ENCODE measurements at places on chromosomes 3 and 15. TPM values are rescaled to one million over a fixed set of nuclear protein-coding genes. Genes with fewer than 3 reads are reported as not detected.

DNA sequence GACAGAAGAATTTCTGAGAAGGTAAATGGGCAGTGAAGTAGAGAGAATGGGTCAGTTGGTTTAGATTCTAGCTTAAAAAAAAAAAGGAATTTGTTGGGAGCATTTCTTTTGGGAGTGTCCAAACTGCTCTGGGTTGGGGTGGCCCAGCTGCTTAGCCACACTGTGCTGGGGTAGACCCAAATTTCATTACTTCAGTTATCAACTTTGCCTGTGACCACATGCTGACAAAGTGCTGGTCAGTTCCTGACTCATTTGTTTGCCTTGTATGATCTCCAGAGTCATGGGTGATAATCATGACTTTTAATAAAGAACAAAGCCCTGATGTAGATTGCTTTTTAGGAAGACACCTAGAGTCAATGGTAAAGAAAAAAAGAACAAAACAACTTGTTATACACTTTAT, 121.5 kb upstream of the FGF7 start:
- H3K36me3 ChIP-seq = peaks cover 16% of the 10 kb centered on the region
- H3K27me3 ChIP-seq = no peaks in the 10 kb centered on the region

DNA sequence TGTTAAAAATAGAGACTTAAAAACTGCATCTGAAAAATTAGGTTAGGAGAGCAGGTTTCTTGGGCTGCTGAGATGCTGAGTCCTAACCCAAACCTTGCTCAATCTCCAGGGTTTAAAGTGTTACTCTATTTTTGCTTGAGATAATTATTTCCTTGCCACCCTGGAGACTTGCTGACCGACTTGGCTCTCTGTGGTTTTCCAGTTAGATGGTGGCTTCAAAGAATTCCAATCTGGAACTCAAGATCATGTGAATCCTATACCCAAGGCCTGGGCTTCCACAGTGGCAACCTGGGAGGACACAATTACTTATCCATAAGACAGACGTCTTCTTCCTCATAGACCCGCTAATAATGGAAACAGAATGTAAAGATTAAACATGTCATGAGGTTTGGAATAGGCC, 47.7 kb downstream of the SUMF1 start:
- no peaks in the 10 kb centered on the region for H3K27me3 ChIP-seq
- no peak overlapping the region for H3K4me3 ChIP-seq
- peaks cover 63% of the 10 kb centered on the region for H3K4me1 ChIP-seq
- DNase-seq = no peak

DNA sequence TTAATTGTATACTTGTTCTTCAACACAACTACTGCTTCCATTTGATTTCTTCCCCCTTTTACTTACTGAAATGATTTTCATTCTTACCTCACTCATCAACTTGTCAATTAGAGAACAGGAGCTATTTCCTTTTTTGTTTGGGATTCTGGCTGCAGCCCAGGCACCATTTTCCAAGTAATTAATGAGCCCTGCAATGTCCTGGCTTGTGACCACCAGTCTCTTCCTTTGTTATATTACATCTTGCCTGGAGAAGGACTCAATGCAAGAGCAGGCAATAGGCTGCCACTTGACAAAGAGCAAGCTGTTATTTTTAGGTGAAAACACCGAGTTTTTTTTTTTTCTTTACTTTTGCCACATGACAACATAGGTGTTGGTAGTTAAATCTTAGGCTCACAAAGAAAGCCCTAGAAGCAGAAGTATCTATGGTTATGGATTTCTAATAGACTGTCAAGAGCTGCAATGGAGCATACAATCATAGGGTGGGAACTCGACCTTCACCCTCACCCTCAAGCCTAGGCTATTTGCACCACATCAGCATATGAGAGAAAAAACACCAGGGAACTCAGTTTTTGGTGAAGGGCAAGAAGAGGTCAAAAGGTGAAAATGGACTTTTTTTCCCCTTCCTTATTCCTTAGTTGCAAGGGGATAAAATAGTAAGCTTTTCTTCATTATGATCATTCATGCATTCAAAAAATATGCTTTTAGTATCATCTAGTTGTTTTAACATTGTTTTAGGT, 114.9 kb downstream of the TNIK start:
- H3K27ac ChIP-seq = no peak overlapping the region
- DNase-seq = no peak
- peaks cover 35% of the 10 kb centered on the region for H3K36me3 ChIP-seq
- no peak overlapping the region for H3K4me3 ChIP-seq
- H3K4me1 ChIP-seq = peaks cover 64% of the 10 kb centered on the region

DNA sequence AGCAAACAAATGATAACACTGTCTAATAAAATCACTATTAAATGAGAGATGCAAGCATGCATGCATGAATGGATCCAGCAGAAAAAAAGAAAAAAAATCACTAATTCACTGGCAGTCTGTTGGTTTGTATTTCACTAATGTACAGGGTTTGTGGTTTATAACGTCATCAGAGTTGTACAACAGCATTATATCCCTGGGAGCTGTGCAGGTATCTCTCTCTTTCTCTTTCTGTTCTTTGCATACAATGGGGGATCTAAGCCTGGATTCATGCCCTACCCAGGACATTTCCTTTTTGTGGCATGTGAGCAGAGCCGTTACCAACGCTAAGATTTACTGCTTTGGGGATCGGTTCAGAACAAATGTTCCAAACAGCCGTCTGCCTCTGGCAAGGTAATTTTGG, 229.5 kb downstream of the SOX2 start:
- H3K27me3 ChIP-seq = no peaks in the 10 kb centered on the region
- no peak for DNase-seq
- H3K4me3 ChIP-seq = no peak overlapping the region
- no peak overlapping the region for H3K27ac ChIP-seq

DNA sequence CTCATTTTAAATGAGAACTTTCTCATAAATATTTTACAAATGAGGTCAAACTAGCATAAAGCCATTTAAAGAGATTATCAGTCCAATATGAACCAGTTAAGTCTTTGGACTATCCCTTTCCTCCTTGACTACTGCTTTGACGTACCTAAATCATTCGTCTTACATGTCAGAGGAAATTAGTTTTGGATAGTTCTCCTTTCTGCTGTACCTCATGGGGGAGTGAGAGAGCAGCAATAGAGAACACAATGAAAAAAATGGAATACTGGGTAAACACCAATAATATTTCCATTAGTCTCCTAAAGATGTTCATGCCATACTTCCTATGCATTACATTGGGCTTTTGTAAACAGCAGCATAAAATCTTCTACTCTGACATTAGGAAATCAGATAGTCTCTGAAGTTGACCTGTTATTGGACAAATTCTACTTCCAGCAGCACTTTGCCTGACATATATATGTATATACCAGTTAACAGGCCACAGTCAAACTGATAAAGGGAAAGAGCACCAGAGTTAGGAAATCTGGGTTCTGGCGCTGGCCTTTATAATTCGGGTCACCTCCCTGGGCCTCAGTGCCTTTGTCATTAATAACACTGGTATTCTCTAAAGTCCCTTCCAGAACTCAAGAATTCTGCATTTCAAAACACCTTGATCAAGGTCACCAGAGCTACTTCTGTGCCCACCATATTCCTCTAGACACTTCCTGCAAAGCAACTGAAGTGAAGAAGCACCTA, 26.8 kb downstream of the TIMMDC1 start:
- no peaks in the 10 kb centered on the region for H3K4me1 ChIP-seq
- peaks cover 14% of the 10 kb centered on the region for H3K36me3 ChIP-seq
- H3K27ac ChIP-seq = no peak overlapping the region
- H3K4me3 ChIP-seq = no peak overlapping the region
- no peak for DNase-seq
- no peaks in the 10 kb centered on the region for H3K27me3 ChIP-seq

GRCh38 chr3:128786434-128787020, 60.5 kb downstream of the RAB7A start:
- peaks cover 97% of the 10 kb centered on the region for H3K4me1 ChIP-seq
- no peaks in the 10 kb centered on the region for H3K36me3 ChIP-seq
- no peak for DNase-seq
- H3K27ac ChIP-seq = peak overlapping the region; percentile 97
- no peak overlapping the region for H3K4me3 ChIP-seq

GRCh38 chr3:141330235-141330634, 38.1 kb upstream of the ZBTB38 start:
- no peak overlapping the region for H3K4me3 ChIP-seq
- H3K4me1 ChIP-seq = peaks cover 21% of the 10 kb centered on the region
- H3K27me3 ChIP-seq = no peaks in the 10 kb centered on the region
- H3K36me3 ChIP-seq = peaks cover 2% of the 10 kb centered on the region

GRCh38 chr3:9623148-9623547, 26.2 kb upstream of the MTMR14 start:
- no peaks in the 10 kb centered on the region for H3K4me1 ChIP-seq
- no peak overlapping the region for H3K4me3 ChIP-seq
- no peak for DNase-seq
- peaks cover 14% of the 10 kb centered on the region for H3K27me3 ChIP-seq
- no peak overlapping the region for H3K27ac ChIP-seq

DNA sequence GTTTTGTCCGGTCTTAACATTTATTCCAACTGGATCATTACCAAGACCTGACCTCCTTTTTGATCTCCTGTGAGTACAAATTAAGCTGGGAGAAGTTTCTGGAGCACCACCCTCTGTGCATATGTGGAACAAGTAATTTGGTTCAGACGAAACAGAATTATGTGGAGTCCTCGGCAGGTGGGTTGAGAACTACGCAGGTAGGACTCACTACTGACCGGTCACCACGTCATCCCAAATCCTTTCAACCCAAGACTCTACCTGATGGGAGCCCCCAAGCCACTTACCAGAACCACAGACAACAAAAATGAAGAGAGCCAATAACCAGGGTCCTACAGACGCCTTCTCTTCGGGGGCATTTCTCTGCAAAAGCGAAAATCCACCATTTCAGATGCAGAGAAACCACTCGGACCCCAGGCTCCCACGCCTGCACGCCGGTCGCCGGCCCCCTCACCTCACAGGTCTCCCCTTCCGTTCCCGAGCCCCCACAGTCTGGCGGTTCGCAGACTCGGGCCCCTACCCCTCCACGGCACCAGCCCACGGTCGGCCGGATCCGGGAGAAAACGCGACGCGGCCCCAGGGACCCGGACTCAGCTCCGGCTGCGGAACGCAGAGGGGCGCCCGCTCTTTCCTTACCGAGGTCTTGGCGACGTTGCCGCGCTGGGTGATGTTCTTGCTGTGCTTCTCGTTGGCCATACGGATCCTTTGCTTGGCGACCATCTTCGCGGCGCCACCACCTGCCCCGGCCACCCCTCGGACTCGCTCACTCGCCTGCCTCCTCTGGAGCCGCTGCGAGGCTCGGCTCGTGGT, 674 bp downstream of the SERP1 start:
- H3K27ac ChIP-seq = peak overlapping the region; percentile 100
- H3K4me1 ChIP-seq = peaks cover 74% of the 10 kb centered on the region
- DNase-seq = peak; percentile 58
- peaks cover 42% of the 10 kb centered on the region for H3K36me3 ChIP-seq
- peak overlapping the region; percentile 94 for H3K4me3 ChIP-seq

DNA sequence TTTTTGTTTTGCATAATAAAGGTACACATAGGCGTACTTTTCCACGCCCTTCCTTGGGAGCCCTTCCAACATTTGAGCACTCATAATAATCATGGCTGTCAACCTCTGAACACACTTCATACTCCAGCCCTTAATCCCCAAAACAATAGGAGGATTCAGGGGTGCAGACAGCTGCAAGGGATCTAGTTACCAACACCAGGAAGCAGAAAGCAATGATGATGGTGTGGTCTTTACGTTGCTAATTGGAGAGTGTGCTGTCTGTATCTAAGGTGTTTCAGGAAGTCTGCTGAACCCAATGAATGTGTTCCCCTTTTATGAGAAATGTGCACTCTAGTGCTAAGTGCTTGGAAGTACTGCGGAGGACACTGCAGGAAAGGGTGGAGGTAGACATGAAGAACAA, 60.3 kb upstream of the PDZRN3 start:
- H3K27ac ChIP-seq = no peak overlapping the region
- DNase-seq = no peak
- H3K4me1 ChIP-seq = no peaks in the 10 kb centered on the region
- no peaks in the 10 kb centered on the region for H3K27me3 ChIP-seq
- H3K4me3 ChIP-seq = no peak overlapping the region

DNA sequence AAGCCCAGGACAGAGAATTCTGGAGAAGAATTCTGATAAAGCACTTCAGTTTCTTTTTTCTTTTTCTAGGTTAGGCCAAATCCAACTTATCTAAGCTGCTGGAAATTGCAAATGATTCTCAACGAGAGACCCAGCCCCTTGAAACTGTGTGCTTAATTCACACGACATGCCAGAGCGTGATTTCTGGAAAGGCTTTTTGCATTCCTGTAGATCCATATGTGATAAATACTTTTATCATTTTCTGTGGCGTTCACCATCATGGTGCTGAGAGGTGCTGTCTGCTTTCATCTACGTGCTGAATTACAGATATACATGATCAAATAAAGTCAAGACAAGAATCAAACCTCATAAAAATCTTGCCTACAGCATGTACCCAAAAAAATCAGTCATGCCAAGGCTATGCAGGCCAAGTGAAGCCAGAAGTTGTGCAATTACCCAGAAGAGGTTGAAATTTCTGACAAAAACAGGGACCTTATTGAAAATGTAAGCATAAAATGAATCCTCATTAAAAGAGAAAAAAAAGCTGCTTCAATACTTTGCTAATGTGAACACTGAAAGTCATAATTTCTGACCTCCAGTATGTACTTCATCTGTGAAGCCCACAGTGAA, 10.8 kb upstream of the MEF2A start:
- no peaks in the 10 kb centered on the region for H3K36me3 ChIP-seq
- H3K4me1 ChIP-seq = peaks cover 6% of the 10 kb centered on the region
- no peak overlapping the region for H3K4me3 ChIP-seq
- no peaks in the 10 kb centered on the region for H3K27me3 ChIP-seq
- DNase-seq = no peak
- H3K27ac ChIP-seq = no peak overlapping the region

GRCh38 chr15:81869161-81869954, 176.5 kb downstream of the MEX3B start:
- no peaks in the 10 kb centered on the region for H3K36me3 ChIP-seq
- no peaks in the 10 kb centered on the region for H3K4me1 ChIP-seq
- no peak for DNase-seq
- no peak overlapping the region for H3K27ac ChIP-seq
- H3K27me3 ChIP-seq = no peaks in the 10 kb centered on the region

GRCh38 chr3:66418475-66418931, 82.3 kb downstream of the LRIG1 start:
- H3K36me3 ChIP-seq = peaks cover 27% of the 10 kb centered on the region
- no peak for DNase-seq
- H3K27ac ChIP-seq = peak overlapping the region; percentile 30
- H3K4me1 ChIP-seq = peaks cover 2% of the 10 kb centered on the region

- no peak overlapping the region for H3K27ac ChIP-seq
- H3K4me3 ChIP-seq = no peak overlapping the region
- H3K27me3 ChIP-seq = no peaks in the 10 kb centered on the region
- DNase-seq = no peak
- H3K36me3 ChIP-seq = no peaks in the 10 kb centered on the region
Measured at GRCh38 chr3:22115581-22115980, 364.6 kb upstream of the ZNF385D start.

GRCh38 chr3:14317057-14317553, 85.3 kb upstream of the SLC6A6 start:
- peaks cover 13% of the 10 kb centered on the region for H3K27me3 ChIP-seq
- peaks cover 4% of the 10 kb centered on the region for H3K36me3 ChIP-seq
- H3K4me1 ChIP-seq = no peaks in the 10 kb centered on the region
- no peak for DNase-seq
- no peak overlapping the region for H3K27ac ChIP-seq

The DPH6 gene
- 8.8 TPM for total RNA-seq

The FAM107A gene
- not detected for total RNA-seq

The RFT1 gene
- total RNA-seq = 29.9 TPM

The TYRO3 gene
- 3.0 TPM for total RNA-seq

The IGSF10 gene
- total RNA-seq = not detected

The DMXL2 gene
- total RNA-seq = 8.8 TPM
